ENCODE measurements at places on chromosomes 1 and 21.

- no peak for DNase-seq
Measured at GRCh38 chr1:28171246-28171645, 5.2 kb downstream of the PTAFR start.

DNA sequence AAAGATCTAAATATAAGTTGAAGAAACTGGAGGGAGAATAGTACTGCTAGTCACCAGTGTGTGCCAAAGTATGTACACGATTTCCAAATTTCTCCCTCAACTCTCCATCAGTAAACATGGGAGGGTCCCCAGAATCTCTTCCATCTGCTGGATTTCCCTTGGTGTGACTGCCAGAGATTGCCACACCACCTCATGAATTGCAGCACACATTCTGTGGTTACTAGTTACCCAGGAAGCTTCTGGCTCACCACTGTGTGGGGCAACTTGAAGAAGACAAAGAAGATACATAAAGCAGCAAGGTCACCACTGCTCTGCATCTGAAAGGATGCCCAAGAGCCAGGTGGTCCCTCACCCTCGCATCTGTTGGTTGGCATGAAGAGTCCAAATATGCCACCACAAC lies 191.7 kb upstream of the ESRRG start:
- no peak for DNase-seq

DNA sequence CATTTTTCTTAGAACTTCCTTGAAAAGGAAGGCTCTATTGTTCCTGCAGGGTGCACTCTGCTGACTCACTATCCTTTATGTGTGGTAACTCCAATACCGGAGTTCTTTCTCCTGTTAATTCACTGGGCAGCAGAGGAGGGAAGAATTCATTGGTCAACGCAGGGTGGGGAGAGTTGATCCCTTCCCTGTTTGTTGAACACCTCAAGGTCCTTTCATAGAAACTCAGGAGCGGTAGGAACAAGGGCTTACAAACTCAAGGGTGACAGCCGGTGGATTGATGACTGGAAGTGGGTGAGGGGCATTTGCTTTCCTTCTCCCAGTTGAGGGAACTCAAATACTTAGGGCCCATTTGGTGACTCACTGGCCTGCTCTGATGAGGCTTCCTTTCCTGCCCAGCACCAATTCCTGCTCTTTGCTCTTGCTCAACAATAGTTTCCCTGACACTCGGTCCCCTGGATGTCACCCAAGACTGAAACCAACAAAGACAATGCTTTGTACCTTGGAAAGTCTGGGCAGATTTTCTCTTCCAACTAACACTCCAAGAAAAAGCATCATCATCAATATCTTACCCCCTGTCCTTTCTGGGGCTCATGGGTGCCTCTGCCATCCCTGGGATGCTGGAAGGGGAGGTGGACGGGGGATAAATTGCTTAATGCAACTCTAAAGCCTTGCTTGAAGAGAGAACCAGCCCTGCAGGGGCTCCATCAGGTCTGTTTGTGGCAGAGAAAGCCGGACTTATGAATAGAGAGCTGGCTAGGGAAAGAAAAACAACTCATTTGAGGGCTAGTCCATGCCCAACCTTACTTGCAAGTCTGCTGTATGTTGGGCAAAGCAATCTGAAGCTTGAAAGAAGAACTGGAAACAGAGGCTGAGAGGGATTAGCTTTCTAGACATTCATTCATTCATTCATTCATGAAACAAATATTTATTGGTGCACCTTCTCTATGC lies 9.3 kb downstream of the SLC26A9 start:
- no peak for DNase-seq

DNA sequence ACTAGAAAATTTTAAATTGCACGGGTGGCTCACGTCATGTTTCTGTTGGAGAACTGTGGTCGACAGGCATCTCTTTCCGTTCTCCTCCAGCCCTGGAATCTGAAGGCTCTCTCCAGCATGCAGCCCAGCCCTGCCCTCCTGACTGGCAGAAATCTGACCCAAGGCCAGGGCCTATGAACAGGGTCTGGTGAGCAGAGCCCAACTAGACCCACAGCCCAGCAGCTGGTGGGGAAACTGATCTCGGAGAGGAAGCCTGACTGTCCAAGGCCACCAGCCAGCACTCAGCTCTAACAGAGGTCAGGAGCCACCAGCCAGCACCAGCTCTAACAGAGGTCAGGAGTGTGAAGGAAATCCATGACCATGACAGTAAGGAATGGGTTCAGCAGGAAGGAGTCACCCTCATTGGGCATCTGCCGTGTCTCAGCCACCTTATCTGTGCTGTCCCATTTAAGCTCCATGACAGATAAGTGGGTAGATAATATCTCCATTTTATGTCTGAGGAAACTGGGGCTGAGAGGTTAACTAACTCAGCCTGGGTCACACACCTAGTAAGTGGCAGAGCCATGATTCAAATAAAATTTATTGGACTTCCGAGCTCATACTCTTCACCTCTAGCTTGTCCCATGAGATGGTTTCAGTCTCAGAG lies 20.2 kb upstream of the PKP1 start:
- no peak for DNase-seq

DNA sequence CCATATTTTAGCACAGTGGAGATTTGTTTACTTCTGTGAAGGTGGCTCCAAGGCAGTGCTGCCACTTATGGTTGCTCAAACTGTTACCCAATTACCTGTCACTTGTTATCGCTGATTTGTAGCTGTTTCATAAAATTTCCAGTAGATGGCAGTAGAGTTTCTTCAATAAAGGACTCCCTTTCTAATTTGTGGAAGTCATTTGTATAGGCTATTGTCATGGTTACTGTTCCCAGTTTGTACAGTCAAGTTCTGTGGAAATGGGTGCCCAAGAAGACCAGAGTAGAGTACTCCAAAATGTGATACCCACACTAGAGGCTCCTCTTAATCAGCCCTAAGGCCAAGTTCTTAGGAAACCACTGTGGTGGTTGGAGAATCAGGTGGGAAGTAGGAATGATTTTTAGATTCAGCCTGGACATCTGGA lies 186.1 kb downstream of the CLEC20A start:
- peak; percentile 42 for DNase-seq

- no peak for DNase-seq
Measured at GRCh38 chr1:50930965-50931737, 28.9 kb downstream of the FAF1 start.

DNA sequence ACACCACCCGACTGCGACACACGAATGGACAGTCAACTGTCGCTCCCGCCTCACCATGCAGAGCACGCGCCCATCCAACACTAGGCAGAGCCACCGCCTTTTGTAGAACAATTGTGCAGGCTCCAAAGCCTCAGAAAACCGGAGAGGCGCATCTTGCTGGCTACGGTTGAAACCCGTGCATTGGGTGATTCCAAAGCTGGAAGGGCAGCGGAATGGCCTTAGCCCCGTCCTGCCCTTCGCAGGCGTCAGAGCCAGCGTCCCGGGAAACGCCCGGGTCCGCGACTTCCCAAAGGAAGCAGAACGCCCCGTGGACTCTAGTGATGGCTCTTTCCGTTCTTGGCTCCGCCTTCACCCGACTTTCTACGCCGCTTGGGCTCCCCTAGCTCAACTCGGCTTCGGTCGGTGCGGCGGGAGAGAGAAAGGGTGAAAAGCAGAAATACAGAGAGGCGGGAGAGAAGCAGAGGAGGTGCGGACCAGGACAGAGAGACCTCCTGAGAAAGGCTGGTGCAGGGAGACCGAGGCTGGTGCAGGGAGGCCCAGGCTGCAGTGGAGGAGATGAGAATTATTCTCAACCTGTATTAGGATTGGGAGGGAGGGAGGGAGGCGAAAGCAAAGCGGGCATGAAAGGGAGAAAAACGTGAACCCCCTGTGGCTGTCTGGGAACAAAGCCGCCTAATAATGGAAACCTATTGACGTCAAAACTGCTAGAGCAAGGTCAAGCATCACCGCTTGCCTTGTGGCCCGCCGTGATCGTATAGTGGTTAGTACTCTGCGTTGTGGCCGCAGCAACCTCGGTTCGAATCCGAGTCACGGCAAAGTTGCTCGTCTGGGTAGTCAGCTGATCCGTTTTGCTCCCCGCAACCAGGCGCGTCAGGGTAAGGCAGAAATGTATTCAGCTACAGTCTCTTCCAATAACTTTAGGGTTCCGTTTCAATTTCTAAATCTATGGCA lies 99.5 kb downstream of the PRKAB2 start:
- DNase-seq = peak; percentile 29

GRCh38 chr1:172719694-172720138 lies 60.8 kb downstream of the FASLG start:
- peak; percentile 70 for DNase-seq

GRCh38 chr1:80251591-80251990 lies 1245.1 kb upstream of the ADGRL4 start:
- no peak for DNase-seq

DNA sequence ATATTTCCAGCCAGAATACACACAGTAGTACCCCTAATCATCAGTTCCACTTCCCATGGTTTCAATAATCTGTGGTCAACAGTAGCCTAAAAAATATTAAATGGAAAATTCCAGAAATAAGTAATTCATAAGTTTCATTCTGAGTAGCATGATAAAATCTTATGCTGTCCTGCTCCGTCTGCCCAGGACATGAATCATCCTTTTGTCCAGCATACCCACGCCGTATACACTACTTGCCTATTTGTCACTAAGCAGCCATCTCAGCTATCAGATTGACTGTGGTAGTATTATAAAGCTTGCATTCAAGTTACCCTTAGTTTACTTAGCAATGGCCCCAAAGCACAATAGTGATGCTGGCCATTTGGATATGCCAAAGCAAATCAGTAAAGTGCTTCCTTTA lies 118.7 kb downstream of the SLC5A9 start:
- no peak for DNase-seq

DNA sequence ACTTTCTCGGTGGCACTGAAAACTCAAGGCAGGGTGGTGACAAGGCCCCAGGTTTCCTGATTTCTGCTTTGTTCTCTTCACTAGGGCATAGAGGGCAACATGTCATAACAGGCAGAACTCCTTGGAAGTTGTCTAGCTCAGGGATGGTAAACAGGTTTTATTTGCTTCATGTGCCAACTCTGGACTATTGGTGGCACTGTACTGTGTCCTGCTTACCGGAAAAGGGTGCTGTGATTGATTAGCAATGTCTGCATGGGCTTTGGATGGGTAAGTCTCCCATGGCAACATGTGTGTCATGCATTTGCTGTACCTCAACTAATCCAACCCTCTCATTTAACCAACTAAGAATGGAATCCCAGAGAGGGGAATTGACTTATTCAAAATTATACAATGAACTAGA lies 70.7 kb upstream of the USP24 start:
- DNase-seq = no peak
